Fibroblast of skin of abdomen (primary cell): ENCODE measurements at places on chromosomes 6 and 20.
A peak's percentile ranks its signal among the peaks of the same experiment; 100 is the strongest.

GRCh38 chr6:29750709-29751108 is 27.5 kb downstream of the HLA-F start:
- DNase-seq: no peak

DNA sequence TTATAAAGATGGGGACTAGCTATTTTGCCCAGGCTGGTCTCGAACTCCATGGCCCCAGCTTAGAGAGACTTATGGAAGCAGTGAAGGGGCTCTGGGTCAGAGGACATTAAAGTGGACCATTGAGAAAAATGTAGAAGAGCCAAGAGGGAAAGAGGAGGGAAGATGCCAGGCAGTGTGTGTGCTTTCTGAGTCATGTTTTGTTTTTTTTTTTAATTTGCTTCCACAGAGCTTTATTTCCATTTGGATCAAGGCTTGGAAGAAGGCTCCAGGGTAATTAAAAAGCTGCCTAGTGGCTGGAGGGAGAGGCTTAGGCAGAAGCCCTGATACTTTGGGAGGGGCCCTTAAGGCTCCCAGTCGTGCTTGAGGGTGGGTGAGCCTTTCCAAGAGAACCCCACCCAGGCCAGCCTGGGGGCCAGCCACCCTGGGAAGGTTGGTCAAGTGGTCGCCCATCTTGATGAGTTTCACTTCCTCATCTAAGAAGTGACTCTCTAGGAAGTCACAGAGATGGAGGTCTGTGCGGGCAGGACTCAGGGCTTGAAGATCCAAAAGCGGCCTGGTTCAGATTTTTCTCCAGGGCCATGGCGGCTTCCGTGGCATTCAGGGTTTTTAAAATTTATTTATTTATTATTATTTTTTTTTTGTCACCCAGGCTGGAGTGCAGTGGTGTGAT is 3.0 kb upstream of the ZNF335 start:
- DNase-seq: no peak

GRCh38 chr6:138509371-138509770 is 10.1 kb upstream of the NHSL1 start:
- DNase-seq: peak; percentile 44

DNA sequence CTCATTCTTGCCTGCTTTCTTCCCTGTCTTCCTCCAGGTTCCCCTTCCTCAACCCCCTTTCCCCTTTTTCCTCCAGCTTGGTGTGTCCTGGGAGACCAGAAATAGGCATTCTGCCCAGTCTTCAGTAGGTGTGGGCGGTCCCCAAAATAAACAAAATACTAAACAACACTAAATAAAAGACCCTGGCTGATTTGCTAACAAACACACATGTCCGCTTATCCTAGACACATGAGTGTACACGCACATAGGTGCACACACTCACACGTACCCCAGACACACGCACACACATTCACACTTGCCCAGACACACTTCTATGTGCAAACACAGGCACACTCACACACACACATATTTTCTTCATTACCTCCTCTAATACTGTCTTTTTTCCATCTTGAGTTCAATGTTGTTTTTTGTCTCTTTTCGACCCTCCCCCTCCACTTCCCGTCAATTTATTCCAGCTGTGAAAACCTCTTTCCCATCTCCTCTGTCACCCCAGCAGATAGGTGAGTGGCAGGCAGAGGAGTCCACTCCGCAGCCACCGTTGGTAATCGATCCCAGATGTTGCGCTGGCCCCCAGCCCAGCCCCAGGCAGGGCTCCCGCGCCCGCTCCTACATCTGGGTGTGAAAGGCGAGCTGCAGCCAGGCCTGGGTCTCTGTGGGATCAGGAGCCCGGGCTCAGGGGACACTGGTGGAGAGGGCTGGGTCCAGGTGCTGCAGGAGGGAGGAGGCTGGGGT is 56.9 kb upstream of the FOXP4 start:
- DNase-seq: peak; percentile 92

GRCh38 chr6:167513778-167514177 is 188.9 kb downstream of the TTLL2 start:
- no peak for DNase-seq

GRCh38 chr6:152323376-152323775 is 313.8 kb downstream of the SYNE1 start:
- DNase-seq: no peak

GRCh38 chr6:31829633-31830283 is 2.2 kb downstream of the HSPA1B start:
- DNase-seq: peak; percentile 34

DNA sequence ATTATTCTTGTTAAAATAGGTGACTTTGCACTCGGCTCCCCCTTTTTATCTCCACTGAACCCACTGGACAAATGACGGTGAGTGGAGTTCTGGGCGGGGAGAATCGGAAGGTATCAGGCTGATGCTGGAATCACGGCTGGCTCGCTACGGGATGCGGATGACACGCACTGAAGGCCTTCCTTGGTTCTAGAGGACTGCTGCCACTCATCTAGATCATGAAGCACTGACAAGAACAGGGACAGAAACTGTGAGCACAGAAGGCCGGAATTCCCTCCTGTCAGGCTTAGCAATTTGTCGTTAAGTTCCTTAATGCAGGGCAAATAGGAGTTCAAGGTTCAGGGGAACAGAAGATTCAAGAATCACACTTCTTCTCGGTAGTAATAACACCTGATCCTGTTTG is 89.9 kb upstream of the MPC1 start:
- DNase-seq: no peak

DNA sequence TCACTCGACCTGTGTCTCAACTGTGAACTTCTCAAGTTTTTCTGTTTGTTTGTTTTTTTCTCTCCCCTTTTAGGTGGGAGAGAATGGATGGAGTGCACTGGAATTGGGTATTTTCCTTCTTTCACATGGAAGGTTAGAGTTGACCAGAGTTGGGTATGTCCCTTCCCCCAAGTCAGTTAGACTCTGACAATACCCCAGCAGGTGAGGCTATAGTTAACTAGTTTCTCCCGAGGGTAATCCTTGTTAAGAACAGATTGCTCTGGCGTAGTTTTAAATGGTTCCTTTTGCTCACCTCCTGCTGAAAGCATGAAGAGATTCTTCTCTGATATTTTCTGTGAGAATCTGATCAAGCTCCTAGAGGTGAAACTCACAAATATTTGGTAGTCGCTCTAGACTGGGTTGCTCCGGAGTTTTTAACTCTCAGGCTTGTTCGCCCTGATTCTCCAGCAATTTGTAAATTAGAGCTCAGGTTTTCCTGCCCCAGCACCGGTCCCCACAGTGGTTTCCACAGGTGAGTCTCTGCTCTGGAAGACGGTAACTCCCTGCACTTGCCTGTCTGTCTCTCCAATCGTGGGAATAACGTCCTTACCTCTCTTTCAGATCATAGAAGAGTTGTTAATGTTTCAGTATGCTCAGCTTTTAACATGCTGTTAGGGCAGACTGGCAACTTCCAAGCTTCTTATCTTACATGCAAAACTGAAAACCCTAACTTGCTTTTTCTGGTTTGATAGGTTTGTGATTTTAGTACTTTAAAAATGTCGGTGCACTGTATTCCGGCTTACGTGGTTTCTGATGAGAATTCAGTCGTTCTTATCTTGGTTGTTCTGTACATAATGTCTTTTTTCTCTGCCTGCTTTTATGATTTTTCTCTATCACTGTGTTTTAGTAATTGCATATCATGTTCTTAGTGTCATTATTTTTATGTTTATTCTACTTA is 111.2 kb upstream of the HIVEP1 start:
- DNase-seq: no peak
